ENCODE measurements at places on chromosomes 1 and 21.

- peak; percentile 9 for DNase-seq
Measured at GRCh38 chr21:41369920-41370839, 8.4 kb downstream of the MX2 start.

GRCh38 chr1:211334986-211335385 lies 8.4 kb downstream of the TRAF5 start:
- DNase-seq: no peak

- DNase-seq: no peak
Measured at GRCh38 chr1:11169202-11169601, 20.0 kb upstream of the ANGPTL7 start.

DNA sequence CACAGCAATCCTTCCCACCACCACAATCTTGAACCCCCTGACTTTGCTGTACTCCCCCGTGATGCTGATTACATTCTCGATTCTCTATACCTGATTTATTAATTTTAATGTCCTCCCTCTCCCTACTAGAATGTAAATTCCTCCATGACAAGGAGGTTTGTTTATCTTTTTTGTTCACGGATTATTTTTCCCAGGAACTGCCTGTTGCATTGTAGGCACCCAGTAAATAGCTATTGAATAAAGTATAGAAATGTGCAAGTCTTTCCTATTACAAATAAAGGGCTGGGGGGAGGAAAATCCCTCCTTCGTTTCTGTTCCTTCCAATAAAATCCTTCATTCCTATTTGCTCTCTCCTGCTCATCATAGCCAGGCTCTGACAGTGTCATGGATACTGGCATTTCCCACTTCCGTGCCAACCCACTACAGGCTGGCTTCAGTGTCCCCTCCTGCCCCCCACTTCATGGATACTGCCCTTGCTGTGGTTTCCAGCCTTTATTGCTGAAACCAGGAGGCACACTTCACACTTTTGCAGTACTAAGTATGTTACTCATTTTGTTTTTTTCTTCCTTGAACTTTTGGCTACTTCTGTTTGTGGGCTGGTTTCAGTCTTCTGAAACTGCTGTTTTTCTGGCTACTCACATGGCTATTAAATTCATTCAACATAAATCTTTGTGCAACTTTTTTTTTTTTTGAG lies 7.5 kb downstream of the KIF1B start:
- no peak for DNase-seq

DNA sequence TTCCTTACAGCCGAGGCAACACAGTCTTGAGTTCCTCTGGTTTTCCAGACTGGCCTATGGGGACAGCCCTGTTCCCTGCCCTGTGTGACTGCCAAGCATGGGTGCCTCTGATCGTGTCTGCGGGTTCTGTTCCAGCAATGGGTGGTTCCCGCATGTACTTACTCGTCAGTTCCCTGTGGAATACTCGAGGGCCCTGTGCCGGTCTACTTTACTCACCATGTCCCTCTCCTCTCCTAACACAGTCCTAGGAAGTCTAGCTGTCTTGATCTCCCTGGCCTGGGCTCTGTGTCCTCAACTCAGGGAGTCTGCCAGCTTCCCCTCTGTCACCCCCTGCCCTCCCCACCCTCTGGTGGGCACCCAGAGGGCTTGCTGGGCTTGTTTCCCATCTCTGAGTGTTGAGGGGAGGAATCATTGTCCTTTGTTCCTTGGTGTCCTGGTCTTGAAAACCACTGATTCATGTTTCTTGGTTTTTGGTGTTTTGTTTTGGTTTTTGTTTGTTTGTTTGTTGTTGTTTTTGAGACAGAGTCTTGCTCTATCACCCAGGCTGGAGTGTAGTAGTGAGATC lies 36.0 kb downstream of the TRAPPC10 start:
- no peak for DNase-seq

DNA sequence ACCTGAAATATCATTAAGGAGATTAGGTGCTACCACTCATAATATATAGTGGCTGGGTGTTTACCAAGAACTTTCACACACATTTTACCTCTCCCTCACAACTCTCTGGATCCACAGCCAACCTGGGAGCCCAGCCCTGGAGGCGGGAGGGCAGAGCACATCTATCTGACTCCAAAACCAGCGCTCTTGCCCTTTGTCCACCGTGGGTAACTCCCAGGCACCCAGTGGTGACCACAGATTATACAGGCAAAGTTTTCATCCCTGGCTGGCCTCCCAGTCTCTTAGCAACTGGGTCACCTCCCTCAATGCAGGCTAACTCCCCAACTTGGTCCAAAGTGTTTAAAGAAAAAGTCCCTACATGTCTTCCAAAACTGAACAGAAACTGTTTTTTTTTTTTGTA lies 2.4 kb downstream of the PAQR7 start:
- DNase-seq: no peak

- no peak for DNase-seq
Measured at GRCh38 chr21:34078915-34079314, 5.5 kb downstream of the MRPS6 start.

- DNase-seq: peak; percentile 3
Measured at GRCh38 chr1:169044296-169044695, 62.2 kb upstream of the ATP1B1 start.

DNA sequence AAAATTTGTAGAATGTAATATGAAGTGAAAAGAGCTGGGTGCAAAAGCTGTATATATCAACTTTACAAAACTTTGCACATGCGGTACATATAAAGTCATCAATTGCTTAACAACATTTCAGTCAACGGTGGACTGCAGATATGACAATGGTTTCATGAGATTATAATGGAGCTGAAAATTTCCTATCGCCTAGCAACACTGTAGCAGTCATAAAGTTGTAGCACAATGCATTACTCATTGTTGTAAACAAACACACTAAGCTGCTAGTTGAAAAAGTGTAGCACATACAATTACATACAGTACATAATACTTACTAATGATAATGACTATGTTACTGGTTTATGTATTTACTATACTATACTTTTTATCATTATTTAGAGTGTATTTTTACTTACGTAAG lies 64.0 kb downstream of the RGS7 start:
- DNase-seq: no peak

- DNase-seq: no peak
Measured at GRCh38 chr1:3630914-3631313, 6.1 kb downstream of the TPRG1L start.

DNA sequence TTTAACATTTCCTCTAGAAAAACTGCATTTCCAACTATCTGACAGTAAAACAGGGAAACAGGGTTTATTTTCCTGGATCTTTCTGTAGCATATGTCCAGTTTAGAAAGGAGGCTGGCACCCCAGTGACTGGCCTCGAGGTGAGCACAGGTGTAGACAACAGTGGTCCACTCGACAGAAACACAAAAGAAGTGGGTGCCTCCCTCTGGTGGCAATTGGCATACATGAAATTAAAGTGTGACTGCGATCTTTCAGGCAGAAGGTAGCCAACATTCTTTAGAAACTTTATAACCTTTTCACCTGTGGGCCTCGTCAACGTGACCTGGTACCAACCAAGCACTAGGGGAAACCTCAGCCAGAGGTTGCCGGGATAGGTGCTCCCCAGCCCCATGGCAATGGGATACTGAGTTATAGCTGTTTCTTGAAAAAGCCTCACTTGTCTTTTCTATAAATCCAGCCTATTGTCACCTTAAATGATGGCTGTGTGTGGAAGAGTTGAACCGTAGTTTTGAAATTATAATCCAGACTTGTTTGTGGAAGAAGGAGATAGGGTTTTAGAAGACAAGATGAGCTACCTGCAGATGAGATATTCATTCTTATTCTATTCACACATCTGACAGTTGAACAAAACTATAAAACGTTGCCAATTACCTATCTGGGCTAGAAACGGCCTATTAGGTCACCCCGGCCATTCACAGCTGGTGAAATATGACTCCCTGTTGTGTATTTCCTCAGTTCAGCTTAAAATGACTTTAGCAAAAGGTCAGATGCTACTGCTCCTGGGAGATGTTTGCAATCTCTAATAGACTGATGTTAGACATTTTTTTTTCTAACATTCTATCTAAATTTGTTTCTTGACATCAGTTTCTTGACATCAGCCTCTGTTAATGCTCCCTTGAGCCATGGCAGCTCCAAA lies 44.3 kb downstream of the PCP4 start:
- no peak for DNase-seq

DNA sequence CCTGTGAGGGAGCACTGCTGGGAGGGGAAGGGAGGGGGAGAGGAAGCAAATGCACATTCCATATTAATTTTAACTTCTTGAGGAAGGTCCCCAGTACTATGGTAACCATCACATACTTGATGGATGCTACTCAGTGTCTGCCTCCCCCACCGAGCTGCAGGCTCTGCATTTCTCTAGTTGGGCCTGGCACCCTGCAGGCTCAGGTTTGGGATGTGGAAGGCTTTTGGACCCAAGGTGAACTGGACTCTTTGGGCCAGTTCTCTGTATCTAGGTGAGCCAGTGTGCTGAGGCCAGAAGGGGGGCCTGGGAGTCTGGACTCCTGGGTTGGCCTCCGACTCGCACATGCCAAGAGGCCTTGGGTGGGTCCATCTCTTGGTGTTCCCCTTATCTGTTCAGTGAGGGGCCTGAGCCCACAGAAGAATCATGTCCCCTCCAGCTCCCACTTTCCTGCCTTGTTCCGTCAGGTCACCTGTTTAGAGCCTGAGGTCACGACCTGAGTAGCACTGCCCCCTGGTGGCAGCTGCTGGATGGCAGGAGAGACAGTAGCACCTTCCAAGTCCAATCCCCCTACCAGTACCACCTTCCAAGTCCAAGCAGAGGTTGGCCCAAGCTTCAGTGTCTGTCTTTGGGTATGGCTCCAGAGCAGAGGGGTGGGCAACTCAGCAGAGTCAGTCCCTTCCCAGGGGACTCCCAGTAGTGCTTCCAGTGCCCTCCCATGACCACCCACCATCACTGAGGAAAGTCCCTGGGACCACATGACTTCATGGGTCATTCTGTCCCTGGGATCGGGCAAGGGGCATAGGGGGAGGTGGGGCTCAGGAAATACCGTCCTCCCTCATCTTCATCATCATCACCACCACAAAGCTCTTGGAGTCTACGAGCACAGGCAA lies 241.8 kb downstream of the TRABD2B start:
- DNase-seq: no peak

DNA sequence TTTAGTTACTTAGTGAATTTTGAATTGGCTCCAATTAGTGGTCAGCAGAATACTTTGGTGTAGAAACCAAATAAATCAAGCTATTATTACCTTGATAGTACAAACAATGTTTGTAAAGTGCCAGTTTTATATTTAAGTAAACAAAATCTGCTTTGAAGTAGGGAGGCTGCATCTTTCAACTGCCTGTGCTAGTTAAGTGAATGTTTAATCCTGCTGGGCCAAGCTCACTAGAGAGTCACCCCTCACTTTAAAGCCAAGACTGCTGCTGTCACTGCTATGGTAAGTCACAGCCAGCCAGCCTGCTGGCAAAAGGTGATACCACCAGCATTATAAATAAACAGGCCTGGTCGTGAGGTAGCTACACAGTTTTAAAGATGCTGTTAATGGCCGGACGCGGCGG lies 10.3 kb upstream of the CFAP126 start:
- DNase-seq: no peak

GRCh38 chr21:38440746-38441145 lies 57.5 kb downstream of the ERG start:
- DNase-seq: no peak

- no peak for DNase-seq
Measured at GRCh38 chr1:150981177-150981804, 801 bp upstream of the ANXA9 start.

- DNase-seq: no peak
Measured at GRCh38 chr1:235027862-235028250, 100.8 kb downstream of the TOMM20 start.

DNA sequence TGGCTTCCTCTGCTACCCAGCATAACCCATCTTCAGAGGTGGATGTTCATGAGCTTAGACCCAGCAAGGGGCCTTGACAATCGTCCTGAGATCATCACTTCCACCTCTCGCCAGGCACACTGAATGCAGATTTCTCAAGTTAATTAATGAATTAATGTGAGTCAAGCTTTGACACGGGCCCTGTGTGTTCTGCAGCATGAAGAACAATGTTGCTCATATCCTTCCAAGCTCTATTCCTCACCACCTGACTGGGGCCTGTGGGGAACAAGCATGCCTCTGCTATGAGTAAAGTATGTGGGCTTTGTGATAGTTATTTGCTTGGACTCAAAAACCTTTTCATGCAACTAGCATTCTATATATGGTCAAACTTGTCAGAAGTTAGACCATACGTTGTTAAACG lies 122.0 kb downstream of the SEC16B start:
- no peak for DNase-seq

GRCh38 chr21:25565272-25566211 lies 41.7 kb downstream of the MRPL39 start:
- DNase-seq: no peak

DNA sequence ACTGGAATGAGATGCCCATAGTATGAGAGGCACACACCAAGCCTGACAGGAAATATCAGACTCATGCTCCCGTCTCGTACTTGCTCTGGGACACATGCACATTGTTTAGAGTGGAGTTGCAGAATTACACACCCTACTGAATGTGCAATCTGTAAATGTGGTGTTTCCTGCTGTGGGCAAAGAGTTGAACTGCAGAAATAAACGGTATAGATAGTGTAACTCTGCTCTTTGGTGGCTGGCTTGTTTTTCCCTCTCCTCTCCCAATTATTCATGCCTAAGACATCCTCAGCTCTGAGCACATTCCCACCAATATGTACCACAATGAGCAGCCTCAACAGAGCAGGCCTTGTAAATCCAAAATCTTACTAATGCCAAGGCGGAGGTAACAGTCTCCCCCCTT lies 90.1 kb upstream of the DIRAS3 start:
- DNase-seq: no peak

- no peak for DNase-seq
Measured at GRCh38 chr1:61504852-61505390, 220.0 kb downstream of the TM2D1 start.

- no peak for DNase-seq
Measured at GRCh38 chr21:44942566-44942965, 2.7 kb downstream of the SLX9 start.

GRCh38 chr1:151509350-151510019 lies 1.7 kb upstream of the CGN start:
- DNase-seq: no peak

DNA sequence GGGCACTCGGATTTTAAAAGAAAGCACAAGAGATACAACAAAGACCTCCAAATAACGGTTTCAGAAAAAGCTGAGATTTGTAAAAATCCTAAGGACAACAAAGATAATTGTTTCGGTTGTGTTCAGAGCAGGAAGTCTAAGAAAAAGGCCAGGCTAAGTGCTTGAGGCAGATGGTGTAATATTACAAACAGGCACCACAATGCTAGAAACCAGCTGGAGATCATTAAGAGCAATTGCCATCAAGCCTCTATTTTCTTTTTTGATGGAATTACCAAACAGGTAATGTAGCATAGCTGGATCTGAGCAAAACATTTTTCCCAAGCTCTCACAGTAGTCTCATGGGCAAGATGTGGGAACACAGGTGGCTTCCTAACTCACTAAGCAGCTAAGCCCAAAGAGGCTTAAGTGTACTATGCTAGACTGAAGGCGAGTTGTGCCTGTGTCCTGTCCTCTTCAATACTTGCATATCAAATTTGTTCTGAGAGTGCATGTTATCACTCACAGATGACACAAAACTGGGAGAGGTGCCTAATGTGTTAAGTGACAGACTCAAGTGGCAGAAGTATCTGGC lies 161.6 kb downstream of the GLUL start:
- DNase-seq: no peak

Data from T-helper 22 cell (primary cell).